A549 treated with AZD2906 at 1 μM for 4 hours (cell line): ENCODE measurements at places on chromosomes 7 and 10. TPM values are rescaled to one million over a fixed set of nuclear protein-coding genes. Genes with fewer than 3 reads are reported as not detected.

The TRIL gene
- not detected in 5 replicates for total RNA-seq

The ADCYAP1R1 gene
- 0.03 to 0.07 TPM (median 0.03 TPM) in 4 of 5 replicates, not detected in the other for total RNA-seq

The FAM25C gene
- 1.0 to 3.0 TPM in 2 of 5 replicates, not detected in the others for total RNA-seq

The INMT gene
- 0.03 TPM in 1 of 5 replicates, not detected in the others for total RNA-seq

The PRF1 gene
- total RNA-seq = 0.03 TPM in 1 of 5 replicates, not detected in the others

The STEAP4 gene
- total RNA-seq = 0.01 to 0.02 TPM (median 0.02 TPM) in 4 of 5 replicates, not detected in the other

The AOAH gene
- total RNA-seq = 0.09 TPM in 1 of 5 replicates, not detected in the others

The OR2A1 gene
- not detected in 5 replicates for total RNA-seq

The DPYSL4 gene
- total RNA-seq = 15.3 to 20.4 TPM (median 19.3 TPM) in 5 replicates

The CASP7 gene
- total RNA-seq = 23.5 to 31.9 TPM (median 26.6 TPM) in 5 replicates

The DDC gene
- 0.54 to 1.4 TPM (median 0.93 TPM) in 5 replicates for total RNA-seq

The ACBD5 gene
- total RNA-seq = 21.4 to 32.2 TPM (median 24.3 TPM) in 5 replicates

The PNLIPRP1 gene
- total RNA-seq = not detected in 5 replicates

The SLC16A9 gene
- total RNA-seq = 0.07 to 0.20 TPM (median 0.13 TPM) in 5 replicates

The BTBD16 gene
- 0.41 to 0.82 TPM (median 0.66 TPM) in 5 replicates for total RNA-seq

The GFRA1 gene
- 8.8 to 10.2 TPM (median 9.7 TPM) in 5 replicates for total RNA-seq

The LRRC17 gene
- 0.07 to 0.14 TPM (median 0.09 TPM) in 3 of 5 replicates, not detected in the others for total RNA-seq

The TMEM273 gene
- total RNA-seq = not detected in 5 replicates

The ARPC1B gene
- total RNA-seq = 277 to 306 TPM (median 283 TPM) in 5 replicates

The NPTX2 gene
- 0.12 to 0.28 TPM (median 0.20 TPM) in 5 replicates for total RNA-seq

The SRRM3 gene
- 8.0 to 13.5 TPM (median 12.1 TPM) in 5 replicates for total RNA-seq

The NPY gene
- total RNA-seq = not detected in 5 replicates

The AGR2 gene
- total RNA-seq = 95.6 to 172 TPM (median 133 TPM) in 5 replicates

The FFAR4 gene
- 0.04 to 0.14 TPM (median 0.09 TPM) in 5 replicates for total RNA-seq

The SPDYE16 gene
- 0.05 to 0.10 TPM in 2 of 5 replicates, not detected in the others for total RNA-seq

The TCAF2 gene
- 1.2 to 1.5 TPM (median 1.4 TPM) in 5 replicates for total RNA-seq

The MYL7 gene
- total RNA-seq = not detected in 5 replicates

The CCDC7 gene
- total RNA-seq = 0.52 to 0.82 TPM (median 0.72 TPM) in 5 replicates

The TFR2 gene
- total RNA-seq = 2.1 to 2.8 TPM (median 2.5 TPM) in 5 replicates

The GALNT17 gene
- not detected in 5 replicates for total RNA-seq

The WDFY4 gene
- 0.03 to 0.11 TPM (median 0.06 TPM) in 4 of 5 replicates, not detected in the other for total RNA-seq

The HECW1 gene
- 15.3 to 20.0 TPM (median 18.4 TPM) in 5 replicates for total RNA-seq

The ZNHIT1 gene
- 69.7 to 103 TPM (median 87.4 TPM) in 5 replicates for total RNA-seq

The NCF1 gene
- total RNA-seq = 0.16 to 0.39 TPM (median 0.27 TPM) in 5 replicates

The LIPM gene
- total RNA-seq = not detected in 5 replicates

The CALD1 gene
- 147 to 258 TPM (median 211 TPM) in 5 replicates for total RNA-seq

The CCL24 gene
- total RNA-seq = 0.18 TPM in 1 of 5 replicates, not detected in the others

The ITPRIP gene
- total RNA-seq = 54.5 to 64.8 TPM (median 61.4 TPM) in 5 replicates

The NEBL gene
- 7.9 to 13.0 TPM (median 10.6 TPM) in 5 replicates for total RNA-seq

The VSTM4 gene
- total RNA-seq = 0.23 to 0.41 TPM (median 0.29 TPM) in 5 replicates

The H2BK1 gene
- not detected in 5 replicates for total RNA-seq

The GDF2 gene
- not detected in 5 replicates for total RNA-seq
